ENCODE measurements at places on chromosomes 4 and X.
A peak's percentile ranks its signal among the peaks of the same experiment; 100 is the strongest.

- DNase-seq, result no peak
Observed at GRCh38 chr4:123418351-123418931, 21.8 kb downstream of the SPRY1 start.

GRCh38 chr4:5940470-5941203 is 47.8 kb upstream of the CRMP1 start:
- no peak for DNase-seq

GRCh38 chrX:128365492-128365891 is 313.3 kb upstream of the ACTRT1 start:
- DNase-seq, result no peak

- DNase-seq, result peak; percentile 82
Observed at GRCh38 chr4:6183740-6184139, 16.6 kb downstream of the JAKMIP1 start.

DNA sequence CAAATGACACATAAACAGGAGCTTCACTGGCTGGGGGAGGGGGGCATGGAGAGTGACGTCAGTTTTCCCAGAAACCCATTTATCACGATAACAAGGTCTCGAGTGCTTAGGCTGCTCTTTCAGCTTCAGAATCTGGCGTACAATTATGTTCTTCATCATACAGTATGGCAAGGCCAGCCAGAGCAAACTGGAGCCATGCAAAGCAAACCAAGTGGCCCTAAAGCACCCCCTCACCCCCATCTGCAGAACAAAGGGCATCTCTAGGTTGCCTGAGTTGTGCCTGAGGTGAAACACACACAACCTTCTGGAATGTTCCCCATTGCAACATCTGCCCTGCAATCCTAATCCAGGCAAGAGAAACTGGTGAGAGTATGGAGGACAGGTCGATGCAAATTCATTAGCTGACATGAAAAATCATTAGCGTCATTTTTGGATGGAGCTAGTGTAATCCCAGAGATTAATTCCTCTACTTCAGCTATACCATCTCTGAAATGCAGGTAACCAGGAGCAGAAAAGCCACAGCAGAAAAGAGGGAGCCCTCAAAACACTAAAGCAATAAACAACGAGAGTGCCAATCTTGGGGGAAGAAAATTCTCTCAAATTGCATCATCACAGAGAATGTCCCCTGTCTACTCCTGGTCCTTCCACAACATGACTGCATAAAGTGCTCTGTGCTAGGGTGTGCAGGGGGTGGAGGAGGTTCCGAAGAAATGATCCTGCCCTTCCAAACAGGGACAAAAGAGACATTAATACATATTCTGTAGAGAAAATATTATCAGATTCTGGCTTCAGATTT is 1.8 kb downstream of the SEPTIN6 start:
- DNase-seq, result peak; percentile 77

DNA sequence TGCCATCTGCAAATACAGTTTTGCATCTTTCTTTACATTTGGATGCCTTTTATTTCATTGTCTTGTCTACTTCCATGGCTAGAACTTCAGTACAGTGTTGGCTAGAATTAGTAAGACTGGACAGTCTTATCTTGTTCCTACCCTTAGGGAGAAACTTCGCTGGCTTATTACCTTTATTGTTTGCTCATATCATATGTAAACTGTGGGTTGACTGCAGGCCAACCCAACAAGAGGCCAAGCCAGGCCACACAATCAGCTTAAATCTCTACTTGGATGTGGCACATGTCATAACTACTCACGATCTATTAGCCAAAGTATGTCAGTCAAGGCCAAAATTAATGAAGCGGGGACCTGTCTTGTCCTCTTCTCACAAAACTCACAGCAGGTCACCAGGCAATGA is 144.1 kb downstream of the THOC2 start:
- DNase-seq, result no peak

DNA sequence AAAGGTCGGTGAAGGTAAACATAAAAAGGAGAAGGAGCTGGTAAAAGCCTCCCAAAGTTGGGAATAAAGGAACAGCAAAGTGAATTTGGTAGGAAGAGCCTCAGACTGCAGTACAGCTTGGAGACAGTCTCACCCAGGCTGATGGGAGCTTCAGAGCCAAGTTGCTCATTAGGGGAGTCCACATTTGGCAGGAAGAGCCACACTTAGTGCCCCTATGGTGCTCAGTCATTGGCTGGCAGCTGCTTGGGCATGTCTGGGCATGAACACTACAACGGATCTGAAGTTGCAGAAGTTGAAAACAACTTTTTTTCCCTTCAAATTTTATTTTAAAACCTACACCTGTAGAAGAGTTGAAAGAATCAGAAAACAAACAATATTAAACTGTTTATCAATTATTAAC is 2497.3 kb downstream of the ARAP2 start:
- DNase-seq, result no peak

DNA sequence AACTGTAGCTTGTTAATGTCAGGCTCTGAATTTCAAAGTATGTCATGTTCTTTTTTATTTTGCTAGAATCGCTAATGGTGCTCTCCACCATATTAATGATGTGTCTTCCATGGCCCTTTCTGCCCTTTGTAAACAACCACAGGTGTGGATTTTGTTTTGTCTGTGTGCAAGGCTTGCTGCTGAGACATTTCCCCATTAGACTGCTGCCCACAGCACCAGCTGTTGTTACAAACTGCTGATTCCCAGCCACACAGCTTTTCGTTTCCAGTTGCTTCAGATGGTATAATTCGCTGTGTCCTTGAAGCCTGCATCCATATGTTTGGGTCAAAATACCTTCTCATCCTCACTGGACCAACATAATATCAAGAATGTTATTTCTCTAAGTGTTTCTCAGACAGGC is 32.8 kb downstream of the KCNIP4 start:
- no peak for DNase-seq

GRCh38 chr4:74878323-74878722 is 54.6 kb upstream of the PARM1 start:
- DNase-seq, result no peak

DNA sequence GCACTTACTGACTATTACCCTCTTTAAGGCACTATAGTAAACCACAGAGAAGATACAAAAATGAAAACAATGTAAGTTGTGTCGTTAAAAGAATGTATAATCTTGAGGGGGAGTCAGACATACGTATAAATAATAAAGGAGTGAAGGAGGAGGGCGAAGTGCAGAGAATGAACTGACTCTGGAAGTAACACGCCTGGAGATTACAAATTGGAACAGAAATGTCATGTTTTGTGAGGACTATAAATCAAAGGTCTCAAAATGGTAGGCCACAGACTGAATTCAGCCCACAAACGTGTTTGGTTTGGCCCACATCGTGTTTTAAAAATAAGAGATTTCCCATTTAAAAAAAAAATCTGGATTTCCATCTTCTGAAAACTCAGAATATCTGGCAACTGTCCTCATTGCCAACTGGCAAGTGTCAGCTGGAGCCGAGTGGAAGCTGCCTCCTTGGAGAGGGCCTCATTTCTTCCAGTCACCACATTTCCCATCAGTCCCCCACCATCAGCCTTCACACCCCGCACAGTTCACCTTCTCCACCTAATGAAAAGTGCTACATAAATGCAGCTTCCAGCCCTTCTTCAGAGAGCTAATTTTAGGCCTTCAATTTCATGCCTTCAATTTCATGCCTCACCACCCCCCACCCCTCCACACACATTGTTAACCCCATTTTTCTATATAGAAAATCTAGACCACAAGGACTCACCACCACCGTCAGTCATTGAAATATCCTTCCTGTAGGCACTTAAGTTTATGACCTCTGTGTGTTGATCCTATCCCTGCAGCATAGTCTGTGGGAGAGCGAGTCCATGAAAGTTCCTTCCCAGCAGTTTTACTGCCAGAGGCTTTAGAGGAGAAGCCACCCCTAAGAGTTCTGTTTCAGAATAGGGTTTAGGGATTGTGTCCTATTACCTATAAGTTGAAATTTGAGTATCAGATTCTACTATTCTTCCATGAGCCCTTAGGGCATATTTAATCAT is 32.0 kb upstream of the COL25A1 start:
- no peak for DNase-seq

GRCh38 chr4:76780781-76781697 is 116.9 kb downstream of the SOWAHB start:
- no peak for DNase-seq

GRCh38 chr4:184099000-184099399 is 118.7 kb downstream of the ENPP6 start:
- no peak for DNase-seq

GRCh38 chrX:15820106-15821073 is 30.1 kb downstream of the ZRSR2 start:
- DNase-seq, result peak; percentile 11

- no peak for DNase-seq
Observed at GRCh38 chrX:44082829-44083228, 109.6 kb upstream of the NDP start.

GRCh38 chr4:101787701-101788316 is 2.7 kb upstream of the BANK1 start:
- DNase-seq, result no peak

DNA sequence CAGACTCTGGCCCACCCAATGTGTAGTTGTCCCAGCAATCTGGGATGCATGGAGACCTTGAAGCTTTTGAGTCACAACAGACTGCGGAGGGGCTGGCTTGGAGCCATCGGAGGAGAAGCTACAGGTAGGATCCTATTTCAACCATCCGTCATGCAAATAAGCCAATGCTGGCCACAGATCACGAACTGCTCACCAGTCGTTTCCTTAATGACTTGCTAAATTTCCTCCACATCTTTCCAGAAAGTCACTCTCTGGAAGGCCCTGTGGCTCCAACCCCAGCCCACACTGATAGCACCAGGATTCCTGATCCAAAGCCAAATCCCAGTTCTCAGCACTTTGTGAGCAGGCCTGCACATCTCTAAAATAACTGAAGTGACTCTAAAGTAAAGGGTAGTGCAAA is 321.3 kb downstream of the RAB28 start:
- no peak for DNase-seq

Measured in activated CD4-positive, alpha-beta T cell treated with anti-CD3 and anti-CD28 coated beads, Interleukin-2, Interleukin-4, amounts not matched to agents 100 ng/mL and 50 ng/mL, durations not matched to agents 16 hours and 8 hours (primary cell).